ENCODE measurements at places on chromosomes 6 and 20. TPM values are rescaled to one million over a fixed set of nuclear protein-coding genes. Genes with fewer than 3 reads are reported as not detected.

GRCh38 chr6:53161481-53162009 lies 12.9 kb upstream of the GCM1 start:
- DNase-seq, result no peak

- no peak for DNase-seq
These were observed 34.7 kb upstream of the ADGRF4 start for GRCh38 chr6:47663462-47664216.

DNA sequence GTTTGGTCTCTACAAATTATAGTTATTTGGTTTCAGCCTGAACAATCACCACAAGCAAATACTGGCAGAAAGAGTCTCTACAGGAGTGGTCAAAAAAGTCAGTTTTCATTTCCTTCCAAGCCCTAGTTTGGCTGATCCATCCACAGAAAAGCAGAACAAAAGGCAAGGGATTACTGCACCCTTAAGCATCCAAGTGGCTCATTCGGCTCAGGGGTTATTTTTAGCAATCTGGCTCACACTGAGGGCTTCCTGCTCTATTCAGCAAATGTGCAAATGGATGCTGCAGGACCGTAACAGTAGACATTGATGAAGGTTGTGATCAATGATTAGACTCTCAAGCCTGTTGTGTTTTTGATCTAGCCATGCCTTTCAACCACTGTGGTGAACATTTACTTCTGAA lies 62.2 kb upstream of the FABP7 start:
- no peak for DNase-seq

- DNase-seq, result no peak
These were observed 114.7 kb downstream of the GJA10 start for GRCh38 chr6:90008908-90009501.

DNA sequence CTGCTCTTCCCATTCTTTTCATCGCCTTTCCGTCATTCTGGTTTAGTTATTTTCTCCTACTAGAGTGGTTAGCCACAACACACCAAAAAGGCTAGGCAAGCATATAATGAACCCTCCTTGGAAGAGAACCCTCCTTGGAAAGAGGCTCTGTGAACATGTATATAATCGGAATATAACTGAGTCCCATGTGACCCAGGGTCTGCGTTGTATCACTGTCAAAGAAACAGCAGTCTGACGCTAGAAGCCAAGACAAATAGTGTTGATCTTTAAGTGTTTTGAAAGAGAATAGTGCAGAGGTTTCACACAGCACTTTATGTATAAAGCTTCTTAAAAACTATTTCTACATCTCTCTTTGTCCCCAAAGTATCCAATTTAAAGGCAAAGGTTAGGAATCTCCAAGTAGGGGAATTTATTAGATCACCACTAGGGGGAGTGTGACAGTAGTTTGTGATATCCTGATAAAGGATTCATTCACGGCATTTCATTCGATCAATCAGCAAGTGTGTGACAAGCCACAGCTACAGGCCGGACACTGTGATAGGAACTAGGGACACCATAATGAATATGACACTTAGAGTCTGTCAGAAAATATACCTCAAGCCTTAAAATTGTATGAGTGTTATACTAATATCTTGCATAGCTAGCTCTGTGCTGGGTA lies 395.3 kb downstream of the CD109 start:
- DNase-seq, result no peak

DNA sequence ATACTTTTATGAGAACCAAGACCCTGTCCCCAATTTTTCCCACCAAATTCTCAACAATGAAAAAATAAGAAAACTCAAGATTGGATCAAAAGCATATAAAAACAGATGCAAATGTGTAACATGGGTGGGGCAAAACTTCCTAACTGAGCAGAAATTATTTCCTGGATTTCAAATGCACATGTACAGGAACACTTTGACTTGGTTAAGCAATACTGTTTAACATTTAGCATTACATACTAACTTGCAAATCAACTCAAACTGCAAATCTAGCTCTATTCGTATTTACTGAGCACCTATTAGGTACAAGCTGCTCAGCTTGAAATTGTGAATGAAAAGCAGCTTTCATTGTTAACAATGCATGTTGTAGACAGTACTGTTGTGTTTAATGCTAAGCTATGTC lies 40.2 kb downstream of the BMP5 start:
- no peak for DNase-seq

- DNase-seq, result no peak
These were observed 232.6 kb upstream of the PDE10A start for GRCh38 chr6:165895421-165896165.

DNA sequence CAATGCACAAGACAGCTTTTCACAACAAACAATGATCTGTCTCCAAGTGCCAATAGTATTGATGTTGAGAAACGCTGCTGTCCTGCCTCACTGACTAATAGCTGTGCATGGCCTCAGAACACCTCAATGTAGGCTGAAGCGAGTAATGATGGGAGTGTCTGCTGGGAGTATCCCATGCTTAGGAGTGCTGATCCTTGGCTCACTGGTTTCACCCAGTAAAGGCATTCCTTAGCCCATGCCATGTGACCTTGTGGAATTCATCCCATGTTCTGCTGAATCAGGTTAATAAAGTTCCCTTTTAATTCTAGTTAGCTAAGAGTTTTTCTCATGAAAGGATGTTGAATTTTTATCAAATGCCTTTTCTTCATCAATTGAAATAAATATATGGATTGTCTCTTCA lies 3.8 kb upstream of the WFDC12 start:
- DNase-seq, result no peak

DNA sequence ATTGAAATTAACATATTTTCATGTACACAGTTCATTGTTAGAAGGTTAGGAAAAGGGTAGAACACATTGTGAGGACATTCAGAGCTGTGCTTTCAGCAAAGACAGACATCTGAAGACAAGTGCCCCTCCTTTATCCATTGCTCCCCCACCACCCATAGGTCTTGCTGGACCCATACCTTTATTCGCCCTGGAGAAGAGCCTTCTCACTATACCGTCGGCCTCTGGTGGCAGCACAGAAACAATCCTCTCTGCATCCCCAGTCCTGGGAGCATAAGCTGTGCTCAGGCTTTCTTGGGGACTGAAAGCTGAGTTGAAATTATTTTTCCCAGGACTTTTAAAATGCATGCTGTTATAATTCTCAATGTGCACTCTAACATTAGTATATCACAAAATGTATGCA lies 372.3 kb downstream of the EPHA7 start:
- no peak for DNase-seq

GRCh38 chr20:2657241-2657640 lies 4.8 kb downstream of the NOP56 start:
- DNase-seq, result no peak

- no peak for DNase-seq
These were observed 30.6 kb downstream of the YTHDF1 start for GRCh38 chr20:63185215-63185796.

DNA sequence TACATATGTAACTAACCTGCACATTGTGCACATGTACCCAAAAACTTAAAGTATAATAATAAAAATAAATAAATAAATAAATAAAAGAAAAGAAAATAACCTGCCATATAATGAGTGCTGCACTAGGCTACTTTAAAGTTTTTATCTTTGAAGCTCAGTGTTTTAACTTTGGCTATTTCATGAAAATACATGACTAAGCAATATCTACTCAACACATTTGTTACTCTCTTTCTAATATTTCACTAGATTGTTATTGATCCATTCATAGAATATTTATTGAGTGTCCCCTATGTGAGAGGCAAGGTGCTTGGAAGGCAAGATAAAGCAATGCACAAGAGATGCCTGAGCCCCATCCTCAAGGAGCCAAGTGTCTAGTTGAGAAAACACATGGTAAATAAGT lies 221.7 kb downstream of the SLC35F1 start:
- no peak for DNase-seq

GRCh38 chr20:46034039-46034438 lies 5.0 kb downstream of the SLC12A5 start:
- no peak for DNase-seq

- DNase-seq, result no peak
These were observed 97.0 kb downstream of the TSHZ2 start for GRCh38 chr20:53069132-53069531.

GRCh38 chr6:127483399-127484055 lies 24.3 kb upstream of the KIAA0408 start:
- DNase-seq, result no peak

- peak; percentile 17 for DNase-seq
These were observed at the start of gene RFX6 for GRCh38 chr6:116876635-116877611. Gene RFX6, plus strand, starts transcription at chr6:116877242. Its CDS starts 34 bp downstream, at chr6:116877276.

- DNase-seq, result no peak
These were observed 67.6 kb downstream of the ZNF831 start for GRCh38 chr20:59231124-59231804.

PLN gene
- total RNA-seq, result 0.99 TPM

FILIP1 gene
- 6.5 TPM for total RNA-seq

VPS52 gene
- total RNA-seq, result 40.5 TPM

ZNF165 gene
- 2.9 TPM for total RNA-seq

RAET1L gene
- total RNA-seq, result not detected

SNAP25 gene
- total RNA-seq, result 3.4 TPM

SLC35D3 gene
- not detected for total RNA-seq
